ENCODE measurements at places on chromosomes 5 and 9.
A peak's percentile ranks its signal among the peaks of the same experiment; 100 is the strongest.

GRCh38 chr5:6711409-6712141, 1.7 kb upstream of the TENT4A start:
- DNase-seq, result no peak

- no peak for DNase-seq
Measured at GRCh38 chr9:82421498-82421897, 432.9 kb downstream of the SPATA31D1 start.

DNA sequence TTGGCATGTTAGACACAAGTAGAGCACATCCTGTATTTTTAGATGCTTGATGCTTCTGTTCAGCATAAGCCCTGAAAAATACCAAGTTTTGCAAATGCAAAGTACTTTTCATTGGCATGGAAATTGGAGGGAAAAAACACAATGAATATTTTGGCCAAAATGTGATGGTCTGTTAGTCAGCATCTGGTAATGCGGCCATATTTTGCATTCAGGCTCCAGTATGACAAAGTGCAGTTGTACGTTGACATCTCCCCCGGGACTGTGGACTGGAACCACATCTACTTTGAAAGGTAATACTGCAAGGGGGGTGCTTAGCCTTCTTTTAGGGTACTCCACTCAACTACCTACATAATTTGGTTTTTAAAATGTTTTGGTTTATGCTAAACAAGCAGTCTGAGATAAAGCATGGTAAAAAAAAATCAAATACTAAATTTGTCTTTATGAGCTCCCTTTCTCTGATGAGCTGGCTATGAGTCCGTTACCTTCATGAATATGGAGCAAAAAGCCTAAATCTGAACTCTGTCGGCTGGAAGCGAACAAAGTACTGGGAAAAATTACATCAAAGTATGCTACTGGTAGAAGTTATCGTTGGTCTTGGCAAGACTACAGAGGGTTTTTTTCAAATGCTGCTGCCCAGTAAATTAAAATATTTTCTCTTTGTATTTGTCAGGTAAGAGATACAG, 297.0 kb downstream of the ARHGEF28 start:
- no peak for DNase-seq

- DNase-seq, result peak; percentile 81
Measured at GRCh38 chr5:8188874-8189565, 320.1 kb downstream of the MTRR start.

DNA sequence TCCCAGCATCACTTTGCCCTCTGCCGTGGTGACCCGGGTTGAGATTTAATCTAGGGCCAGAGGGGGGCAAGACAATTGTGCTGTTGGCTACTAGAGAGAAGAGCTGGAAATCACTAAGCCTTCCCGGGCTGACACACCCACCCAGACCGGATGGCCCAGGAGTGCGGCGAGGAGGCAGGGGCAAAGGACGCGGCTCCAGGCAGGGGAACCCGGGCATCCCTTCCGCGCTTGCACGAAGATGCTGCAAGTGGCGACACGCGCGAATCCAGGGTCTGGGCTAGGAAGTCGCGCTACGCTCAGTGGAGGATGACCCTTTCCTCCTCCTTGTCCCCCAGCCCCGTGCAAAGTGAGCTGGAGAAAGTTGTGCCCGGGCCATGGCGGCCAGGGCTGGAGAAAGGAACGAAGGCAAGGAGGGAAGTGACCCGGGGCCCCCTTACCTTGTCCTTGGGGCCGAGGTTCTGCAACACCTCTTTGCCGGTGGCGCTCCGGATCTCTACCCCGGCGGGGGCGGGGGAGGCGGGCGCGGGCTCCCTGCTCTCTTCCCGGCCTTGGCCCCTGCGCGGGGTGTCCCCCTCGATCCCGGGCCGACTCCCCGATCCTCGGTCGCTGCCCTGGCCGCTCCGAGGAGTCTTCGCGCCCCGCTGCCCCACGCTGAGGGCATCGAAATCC, 693 bp downstream of the DPYSL3 start:
- peak; percentile 41 for DNase-seq

DNA sequence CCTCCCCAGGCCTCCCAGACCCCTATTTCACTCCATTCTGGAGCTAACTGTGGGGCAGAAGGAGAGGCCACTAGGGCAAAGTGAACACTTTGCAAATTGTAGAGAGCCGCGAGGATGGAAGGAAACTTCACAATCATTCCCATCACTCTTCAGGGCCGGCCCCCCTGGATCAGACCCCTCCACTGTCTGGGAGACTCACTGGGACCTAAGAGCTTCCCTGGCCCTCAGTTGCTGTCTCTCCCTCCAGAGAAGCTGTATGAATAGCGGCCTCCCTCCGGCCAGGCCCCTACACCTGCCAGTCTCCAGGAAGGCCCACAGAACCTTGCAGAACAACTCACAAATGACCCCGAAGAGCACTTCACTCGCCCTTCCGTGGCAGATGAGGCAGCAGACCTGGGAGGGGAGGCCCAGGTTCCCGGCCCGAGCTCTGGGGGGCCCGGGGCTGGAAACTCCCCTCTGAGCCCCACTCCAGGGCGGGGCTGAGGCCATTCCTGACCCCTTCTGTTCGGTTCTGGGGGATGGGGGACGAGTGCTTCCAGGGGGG, 141.9 kb upstream of the IER5L start:
- peak; percentile 45 for DNase-seq

DNA sequence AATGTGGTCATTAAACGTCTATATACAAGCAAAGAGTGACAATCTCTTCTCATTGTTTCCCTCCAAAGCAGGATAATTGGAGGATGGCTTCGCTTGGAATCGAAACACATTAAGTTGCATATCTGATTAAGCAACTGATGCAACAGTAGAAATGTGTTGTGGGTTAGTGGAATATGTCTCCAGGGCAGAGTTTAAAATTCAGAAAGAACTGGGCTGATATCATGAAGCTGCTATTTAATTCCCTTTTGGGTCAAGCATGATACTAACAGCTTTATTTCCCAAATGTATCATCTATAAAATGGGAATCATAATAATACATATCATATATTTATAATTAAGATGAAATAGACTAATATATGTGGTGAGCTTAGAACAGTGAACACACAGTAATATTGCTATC, 1763.0 kb upstream of the C9orf72 start:
- DNase-seq, result no peak

DNA sequence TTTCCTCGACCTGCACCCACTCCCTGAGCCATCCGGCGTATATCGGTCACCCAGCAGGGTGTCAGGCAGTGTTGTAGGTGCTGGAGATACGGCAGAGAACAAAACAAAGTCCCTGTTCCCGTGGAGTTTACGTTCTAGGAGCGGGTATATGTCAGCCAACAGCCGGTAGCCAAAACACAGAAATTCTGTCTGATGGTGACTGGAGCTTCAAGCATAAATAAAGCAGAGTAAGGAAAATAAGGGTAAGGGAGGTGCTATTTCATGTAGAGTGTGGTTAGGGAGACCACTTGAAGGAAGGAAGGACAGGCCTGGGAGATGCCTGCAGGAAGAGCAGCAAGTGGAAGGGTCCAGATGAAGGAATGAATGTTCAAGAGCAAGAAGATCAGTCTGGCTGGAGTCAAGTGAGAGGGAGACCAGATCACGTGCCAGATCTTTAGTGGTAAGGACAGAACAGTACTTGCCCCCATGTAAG, 783 bp upstream of the ZFR start:
- DNase-seq, result peak; percentile 34

DNA sequence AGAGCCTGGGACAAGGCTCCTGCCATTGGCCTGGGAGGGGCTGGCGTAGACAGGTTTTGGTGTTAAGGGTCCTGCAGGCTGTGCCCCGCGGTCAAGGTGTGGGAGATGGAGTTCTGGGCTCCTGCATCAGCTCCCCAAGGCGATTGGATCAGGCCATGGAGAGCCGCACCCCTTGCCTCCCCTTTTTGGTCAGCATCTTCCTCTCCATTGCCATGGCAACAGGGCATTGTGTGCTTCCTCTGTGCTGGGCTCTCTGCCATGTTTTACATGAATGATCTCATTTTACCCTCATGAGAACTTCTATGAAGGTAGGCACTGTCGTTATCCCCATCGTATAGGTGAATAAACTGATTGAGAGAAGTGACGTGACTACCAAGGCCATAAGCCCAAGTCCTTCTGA, 344.3 kb upstream of the CLINT1 start:
- peak; percentile 40 for DNase-seq

DNA sequence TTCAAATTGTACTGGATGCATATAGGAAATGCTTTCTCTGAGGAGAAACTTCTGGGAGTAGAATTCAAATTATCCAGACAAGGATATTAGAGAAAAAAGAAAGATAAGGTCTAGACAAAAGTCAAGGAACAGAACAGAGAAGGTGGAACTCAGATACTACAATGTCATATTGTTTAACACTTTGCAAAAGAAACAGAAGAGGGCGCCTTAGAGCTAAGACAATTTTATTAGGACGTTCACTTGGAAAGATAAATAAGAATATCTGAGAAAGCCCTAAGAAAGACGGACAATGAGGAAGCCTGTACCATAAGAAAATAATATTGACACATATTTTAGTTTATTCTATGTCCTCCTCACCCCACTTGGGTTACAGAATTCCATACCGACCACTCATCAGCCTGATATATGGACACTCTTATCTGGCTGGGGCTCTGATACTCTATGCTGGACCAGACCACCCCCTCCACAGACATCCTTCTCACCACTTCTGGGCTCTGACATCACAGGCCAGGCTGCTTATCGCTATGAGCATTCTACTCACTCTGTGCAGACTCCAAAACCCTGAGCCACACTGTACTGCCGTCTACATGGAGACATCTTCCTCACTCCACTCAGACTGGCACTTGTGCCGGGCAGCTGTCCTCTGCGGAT, 9.1 kb upstream of the AK3 start:
- DNase-seq, result peak; percentile 35

DNA sequence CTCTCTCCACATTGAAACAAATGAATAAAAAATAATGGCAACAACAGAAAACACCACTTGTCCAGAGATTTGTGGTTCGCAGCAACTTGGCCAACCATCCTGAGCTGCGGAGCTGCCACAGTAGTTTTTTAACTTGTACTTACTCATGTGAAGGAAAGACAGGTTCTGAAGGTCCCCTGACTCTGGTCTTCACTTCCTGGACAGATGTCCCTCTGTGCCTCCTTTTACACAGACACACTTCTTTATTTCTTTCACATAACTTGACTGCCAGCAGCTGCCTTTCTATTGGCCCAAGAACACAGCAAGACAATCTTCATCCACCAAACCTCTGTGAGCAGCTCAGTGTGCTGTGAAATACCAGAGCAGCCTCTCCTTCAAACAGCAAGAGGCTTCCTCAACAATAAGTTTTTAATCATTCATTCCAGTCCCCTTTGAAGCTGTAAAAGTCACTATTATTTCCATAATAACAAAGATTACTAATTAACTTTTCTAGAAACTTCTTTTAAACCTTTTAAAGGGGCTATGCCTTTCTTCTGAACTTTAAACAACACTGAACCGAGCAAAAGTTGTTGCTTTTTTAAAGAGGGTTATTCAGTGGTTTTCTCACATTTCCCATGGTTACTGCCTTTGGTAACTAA, 198.7 kb downstream of the NR2F1-AS1 start:
- no peak for DNase-seq

DNA sequence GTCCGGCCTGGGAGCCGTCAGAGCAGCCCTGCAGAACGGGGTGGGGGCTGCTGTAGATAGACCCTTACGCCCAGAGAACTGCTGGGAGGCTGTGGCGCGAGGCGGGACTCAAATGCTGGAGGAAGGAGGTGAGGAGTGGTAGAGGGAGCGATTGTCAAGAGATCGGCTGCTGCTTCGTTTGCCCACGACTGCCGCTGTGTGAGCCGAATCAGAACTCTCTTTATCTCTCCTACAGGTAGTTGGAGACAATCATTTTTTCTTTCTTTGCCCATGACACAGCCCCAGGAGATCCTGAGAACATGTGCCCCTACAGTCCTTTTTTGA, 456 bp downstream of the ZNF79 start:
- peak; percentile 50 for DNase-seq

- no peak for DNase-seq
Measured at GRCh38 chr9:134322781-134323241, 3.4 kb upstream of the RXRA start.

- no peak for DNase-seq
Measured at GRCh38 chr5:137201876-137202275, 297.2 kb downstream of the SPOCK1 start.

DNA sequence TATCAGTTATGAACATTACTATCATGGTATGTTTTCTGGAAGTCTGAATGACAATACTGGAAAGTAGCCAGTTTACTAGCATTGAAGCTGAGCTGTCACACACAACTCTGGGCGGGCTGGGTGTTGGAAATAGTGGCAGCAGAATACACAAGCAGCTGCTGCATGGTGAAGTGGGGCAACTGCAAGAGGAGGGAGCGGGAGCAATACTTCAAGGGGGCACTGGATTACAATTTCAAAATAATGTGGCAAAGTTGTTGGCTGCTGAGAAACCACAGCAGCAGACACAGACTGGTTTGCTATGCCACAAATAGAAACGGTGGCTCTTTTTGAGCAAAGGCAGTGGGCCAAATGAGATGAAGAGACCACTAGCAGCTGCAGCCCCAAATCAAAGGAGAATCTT, 350.2 kb downstream of the KIAA0825 start:
- no peak for DNase-seq

DNA sequence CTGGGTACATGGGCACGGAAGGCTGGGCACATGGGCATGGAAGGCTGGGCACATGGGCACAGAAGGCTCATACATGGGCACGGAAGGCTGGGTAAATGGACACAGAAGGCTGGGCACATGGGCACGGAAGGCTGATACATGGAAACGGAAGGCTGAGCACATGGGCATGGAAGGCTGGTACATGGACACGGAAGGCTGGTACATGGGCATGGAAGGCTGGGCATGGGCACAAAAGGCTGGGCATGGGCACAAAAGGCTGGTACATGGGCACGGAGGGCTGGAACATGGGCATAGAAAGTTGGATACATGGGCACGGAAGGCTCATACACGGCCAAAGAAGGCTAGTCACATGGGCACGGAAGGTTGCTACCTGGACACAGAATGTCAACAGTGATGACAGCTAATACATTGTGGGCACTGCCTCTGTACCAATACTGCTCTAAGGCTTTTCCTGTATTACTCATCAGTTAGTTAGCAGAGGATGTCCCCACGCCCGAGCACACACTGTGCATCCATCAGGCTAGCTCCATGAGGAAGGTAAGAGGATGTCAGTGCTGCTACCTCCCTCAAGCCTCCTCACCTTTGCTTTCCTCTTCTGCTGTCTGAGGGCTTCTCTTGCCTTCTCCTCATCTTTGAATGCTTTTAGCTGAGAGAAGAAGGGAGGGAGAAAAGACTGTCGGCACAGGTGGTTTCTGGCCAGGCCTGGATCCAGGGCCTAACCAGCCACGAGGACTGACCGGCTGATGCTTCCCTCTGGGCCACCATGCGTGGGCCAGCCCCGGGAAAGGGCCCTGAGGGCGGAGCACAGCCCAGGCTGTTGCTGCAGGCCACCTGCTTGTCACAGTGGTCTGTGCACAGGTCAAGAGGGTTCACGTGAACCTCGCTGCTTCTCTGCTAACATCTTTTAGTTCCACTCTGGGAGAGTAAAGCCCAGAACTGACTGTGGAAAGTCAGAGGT, 14.3 kb downstream of the GPX3 start:
- DNase-seq, result no peak

- peak; percentile 67 for DNase-seq
Measured at GRCh38 chr5:18281947-18282581, 647.8 kb downstream of the TAF11L14 start.

DNA sequence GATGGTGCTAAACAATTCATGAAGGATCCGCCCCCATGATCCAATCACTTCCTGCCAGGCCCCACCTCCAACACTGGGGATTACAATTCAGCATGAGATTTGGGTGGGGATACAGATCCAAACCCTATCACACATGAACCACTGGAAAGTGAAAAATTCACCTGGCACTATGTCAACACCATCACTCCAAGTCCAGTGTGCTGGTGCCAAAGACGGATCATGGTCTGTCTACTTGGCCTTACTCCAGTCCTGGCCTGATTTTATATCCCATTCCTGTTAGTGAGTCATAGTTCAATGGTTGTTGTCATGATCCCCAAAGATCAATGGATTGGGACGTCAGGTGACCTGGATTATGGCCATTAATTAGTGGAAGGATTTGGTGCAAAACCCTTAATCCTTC, 147.4 kb upstream of the RPS23 start:
- DNase-seq, result no peak
